ENCODE measurements at places on chromosomes 4 and X.

DNA sequence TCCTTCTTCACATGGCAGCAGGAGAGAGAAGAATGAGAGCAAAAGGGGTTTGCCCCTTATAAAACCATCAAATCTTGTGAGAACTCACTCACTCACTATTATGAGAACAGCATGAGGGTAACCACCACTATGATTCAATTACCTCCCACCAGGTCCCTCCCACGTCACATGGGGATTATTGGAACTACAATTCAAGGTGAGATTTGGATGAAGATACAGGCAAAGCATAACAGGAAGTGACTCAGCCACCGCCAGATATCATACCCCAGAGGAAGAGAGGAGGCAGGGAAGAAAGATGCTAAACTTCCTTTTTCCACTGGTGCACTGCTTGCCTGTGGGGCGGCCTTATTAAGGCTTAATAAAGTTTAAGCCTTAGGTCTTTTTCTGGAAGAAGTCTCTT is 766.1 kb downstream of the KCTD8 start:
- no peak for DNase-seq

- DNase-seq = no peak
These were observed 32.4 kb downstream of the SMPX start for GRCh38 chrX:21725496-21725895.

GRCh38 chr4:36208893-36209473 is 35.3 kb downstream of the ARAP2 start:
- peak; percentile 48 for DNase-seq

- DNase-seq = no peak
These were observed 426.6 kb downstream of the MAPK10 start for GRCh38 chr4:85933291-85933640.

GRCh38 chrX:40003428-40004245 is 94.1 kb downstream of the BCOR start:
- DNase-seq = no peak

GRCh38 chr4:183807420-183808096 is 97.5 kb upstream of the STOX2 start:
- no peak for DNase-seq

GRCh38 chr4:142832022-142832421 is 14.1 kb downstream of the INPP4B start:
- DNase-seq = no peak

DNA sequence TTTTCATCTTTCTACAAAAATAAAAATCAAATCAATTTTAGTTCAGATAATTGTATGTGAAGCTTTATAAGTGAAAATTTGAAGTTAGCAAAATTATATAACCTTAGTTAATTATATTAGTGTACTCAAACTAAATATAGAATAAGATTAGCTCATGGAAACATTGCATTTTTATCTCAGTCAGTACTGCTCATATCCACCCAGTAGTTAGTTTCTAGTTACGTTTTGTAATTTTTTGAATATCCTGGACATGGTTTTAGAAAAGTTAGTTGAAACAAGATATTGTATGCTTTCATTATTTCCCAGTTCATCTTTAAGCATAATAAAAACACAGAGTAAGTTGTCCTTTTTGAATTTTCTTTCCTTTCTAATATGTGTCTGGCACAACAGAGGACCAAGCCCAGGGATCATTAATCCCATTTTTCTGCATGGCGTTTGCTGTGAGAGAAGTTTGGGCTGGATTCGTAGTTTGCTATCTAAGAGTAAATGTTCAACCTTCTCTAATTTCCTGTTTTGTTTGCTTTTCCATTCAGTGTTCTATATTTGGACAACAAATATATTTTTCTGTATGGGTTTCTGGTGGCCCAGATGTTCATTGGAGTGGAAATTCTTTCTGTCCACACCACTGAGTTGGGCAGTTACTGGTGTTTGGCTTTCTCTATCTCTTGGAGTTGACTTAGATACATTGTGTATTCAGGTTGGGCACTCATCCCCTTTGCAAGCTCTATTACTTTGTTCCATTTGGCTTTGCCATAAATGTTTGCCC is 12.1 kb downstream of the TBL1X start:
- no peak for DNase-seq

- no peak for DNase-seq
These were observed 66.1 kb downstream of the TNIP2 start for GRCh38 chr4:2689825-2690700.

DNA sequence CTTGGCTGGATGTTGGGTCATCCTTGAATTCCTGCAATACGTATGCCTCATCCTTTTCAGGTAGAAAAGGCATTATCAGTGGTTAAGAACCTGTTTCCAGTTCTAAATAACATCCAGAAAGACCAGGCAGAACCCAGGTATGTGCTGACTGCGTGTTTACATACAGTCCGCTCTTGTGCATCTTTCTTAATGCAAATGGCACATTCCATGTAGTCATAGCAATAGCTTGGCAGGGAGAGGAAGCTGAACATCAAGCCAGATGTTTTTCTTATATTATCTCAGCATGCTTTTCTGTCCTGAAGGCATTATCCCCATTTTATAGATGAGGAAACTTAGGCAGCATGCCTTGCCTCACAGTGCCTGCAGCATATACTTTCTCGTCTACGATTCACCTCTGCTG is 2.1 kb downstream of the DCLK2 start:
- DNase-seq = no peak

GRCh38 chr4:120327276-120327675 is 260.6 kb upstream of the MAD2L1 start:
- DNase-seq = no peak

- no peak for DNase-seq
These were observed 31.3 kb upstream of the ETNPPL start for GRCh38 chr4:108794136-108794535.

GRCh38 chrX:154840856-154841255 is 6.4 kb upstream of the SMIM9 start:
- DNase-seq = peak; percentile 22

- no peak for DNase-seq
These were observed 66.5 kb downstream of the SHROOM4 start for GRCh38 chrX:50747471-50747900.

DNA sequence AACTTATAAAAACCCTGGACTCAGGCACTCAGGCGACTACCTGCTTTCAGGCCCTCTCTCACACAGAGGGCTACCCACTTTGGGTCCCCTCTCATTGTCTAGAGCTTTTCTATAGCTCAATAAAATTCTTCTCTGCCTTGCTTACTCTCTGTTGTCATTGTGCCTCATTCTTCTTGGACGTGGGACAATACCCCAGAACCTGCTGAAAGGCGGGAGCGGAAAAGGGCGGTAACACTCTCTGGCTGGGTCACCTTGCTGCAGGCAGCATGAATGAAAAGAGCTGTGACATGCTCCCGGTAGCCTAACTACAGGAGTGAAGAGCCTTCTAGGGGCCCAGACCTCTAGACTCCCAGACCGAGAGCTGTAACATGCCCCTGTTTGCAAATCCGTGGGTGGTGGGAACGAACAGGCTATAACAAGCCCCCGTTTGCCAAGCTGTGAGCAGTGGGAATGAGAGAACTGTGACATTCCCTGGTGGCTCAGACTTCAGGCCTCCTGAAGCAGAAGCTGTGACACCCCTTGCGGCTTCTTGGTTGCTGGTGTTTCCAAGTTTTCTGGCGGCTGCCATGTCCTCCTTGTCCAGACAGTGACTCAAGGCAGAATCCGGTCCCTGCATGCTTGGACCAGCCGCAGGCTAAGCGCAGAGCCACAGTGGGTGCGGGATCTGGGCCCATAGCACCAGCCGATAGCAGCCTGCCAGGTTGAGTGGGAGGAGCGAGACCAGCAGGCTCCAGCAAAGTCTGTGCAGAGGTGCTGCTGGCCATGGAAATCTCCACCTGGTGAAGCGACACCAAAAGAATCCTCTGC is 684.6 kb downstream of the ARAP2 start:
- DNase-seq = no peak

DNA sequence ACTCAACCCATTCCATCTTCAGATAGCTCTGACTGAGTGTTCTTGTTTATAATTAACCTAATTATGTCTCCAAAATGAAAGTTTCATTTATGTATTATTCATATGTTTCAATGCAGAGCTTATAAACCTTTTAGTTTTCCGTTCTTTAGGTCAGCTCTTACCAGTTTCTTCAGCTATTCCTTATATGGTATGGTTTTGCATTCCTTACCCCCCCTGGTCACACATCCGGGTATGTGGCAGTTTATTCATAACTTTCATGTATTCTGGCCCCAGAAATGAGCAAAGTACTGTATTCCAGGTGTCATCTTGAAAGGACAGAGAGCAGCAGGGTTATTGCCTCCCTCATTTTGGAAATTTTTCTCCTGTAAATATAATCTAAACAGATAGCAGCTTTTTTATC is 16.8 kb upstream of the IGSF1 start:
- no peak for DNase-seq

DNA sequence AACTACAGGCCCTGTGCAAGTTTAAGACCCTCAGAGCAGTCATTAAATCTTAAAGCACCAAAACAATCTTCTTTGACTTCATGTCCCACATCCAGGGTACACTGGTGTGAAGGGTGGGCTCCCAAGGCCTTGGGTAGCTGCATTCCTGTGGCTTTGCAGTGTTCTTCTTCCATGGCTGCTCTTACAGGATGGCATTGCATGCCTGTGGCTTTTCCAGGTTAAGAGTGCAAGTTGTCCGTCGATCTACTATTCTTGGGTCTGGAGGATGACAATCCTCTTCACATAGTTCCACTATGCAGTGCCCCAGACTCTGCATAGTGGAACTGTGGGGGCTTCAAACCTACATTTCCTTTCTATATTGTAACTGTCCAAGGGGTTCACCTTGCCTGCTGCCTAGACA is 494.5 kb downstream of the CFAP47 start:
- DNase-seq = no peak

Data from thymus (tissue), 14 donors.